ENCODE measurements at places on chromosomes 3 and 15.

DNA sequence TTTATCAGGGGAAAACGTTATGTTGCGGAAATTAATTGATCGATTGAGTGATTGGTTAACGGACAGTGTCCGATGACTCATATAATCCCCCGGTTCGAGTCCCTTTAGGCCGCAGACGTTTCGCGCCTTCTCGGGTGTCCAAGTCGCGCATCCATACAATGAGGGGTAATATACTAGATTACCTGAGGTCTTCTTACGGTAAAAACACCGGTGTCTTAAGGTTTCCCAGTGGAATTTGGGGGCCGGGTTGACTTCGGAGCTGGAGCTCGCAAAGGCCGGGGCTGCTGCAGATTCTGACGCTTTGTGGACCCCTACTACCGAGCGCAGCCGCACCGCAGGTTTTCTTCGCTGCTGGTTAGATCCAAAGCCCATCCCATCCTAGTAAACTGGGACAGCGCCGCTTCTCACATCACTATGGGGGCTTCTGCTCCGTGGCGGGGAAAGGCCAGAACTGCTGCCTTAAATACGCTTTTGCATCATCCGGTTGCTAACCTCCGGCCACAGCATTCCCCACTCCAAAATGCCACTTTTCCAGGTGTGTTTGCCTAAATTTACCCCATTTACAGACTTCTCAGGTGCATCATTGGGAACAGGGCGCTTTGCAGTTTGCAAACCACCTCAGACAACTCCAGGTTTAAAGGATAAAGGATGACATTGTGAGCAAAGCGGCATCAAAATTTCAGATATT is 858 bp upstream of the SACM1L start:
- DNase-seq: peak; percentile 81

- no peak for DNase-seq
These were observed 350.7 kb upstream of the LRRC3B start for GRCh38 chr3:26271848-26272247.

DNA sequence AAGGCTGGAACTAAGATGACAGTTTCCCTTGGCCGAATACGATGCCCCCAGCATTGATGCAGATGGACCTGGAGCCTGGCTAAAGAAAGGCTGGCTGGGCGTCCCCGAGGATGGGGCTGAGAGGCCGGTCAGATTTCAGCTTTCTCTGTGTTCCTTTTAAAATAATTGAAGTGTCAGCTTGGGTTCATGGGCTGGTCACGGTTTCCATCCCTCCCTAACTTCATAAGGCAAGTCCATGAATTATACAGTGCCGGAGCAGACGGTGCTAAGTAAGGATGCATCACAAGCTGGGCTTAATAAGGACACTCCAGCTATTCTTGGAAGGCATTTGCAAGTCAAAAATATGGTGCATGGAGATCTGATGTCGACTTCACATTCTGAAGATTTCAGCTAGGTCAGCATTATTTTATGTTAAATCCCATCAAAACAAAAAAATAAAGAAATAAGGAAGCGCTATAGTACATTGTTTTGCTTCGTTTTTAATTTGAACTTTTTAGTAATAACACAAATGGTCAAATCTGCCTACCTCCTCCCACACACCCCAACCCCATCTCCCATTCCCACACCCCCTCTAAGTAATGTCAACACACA is 220.8 kb downstream of the RPLP1 start:
- DNase-seq: no peak

GRCh38 chr15:86164232-86164898 is 84.7 kb downstream of the AGBL1 start:
- DNase-seq: no peak

DNA sequence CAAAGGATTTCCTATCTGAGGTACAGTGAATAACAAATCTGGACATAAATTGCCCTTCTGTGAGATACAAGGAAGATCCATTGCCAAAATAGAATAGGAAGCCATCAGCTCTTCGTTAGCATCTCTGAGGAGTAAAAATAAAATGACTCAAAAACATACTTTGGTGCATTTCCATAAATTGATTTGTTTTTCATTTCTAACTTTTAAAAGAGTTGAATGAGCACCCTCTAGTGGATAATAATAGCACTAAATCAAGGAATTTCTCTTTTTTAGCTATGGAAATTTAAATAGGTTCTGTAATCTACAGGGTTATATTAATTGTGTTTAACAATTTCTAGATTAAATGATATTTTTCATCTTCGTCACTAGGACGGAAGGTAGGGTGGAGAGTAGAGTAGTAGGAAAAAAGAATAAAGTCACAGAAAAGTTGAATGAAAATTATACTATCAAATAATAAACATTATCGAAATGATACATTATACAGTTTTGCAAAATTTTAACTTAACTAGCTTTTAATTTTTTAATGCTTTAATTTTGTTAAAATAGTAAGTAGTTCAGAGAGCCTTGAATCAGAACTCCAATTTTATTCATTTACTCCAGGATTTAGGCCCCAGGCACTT is 6.4 kb downstream of the NSUN3 start:
- no peak for DNase-seq

DNA sequence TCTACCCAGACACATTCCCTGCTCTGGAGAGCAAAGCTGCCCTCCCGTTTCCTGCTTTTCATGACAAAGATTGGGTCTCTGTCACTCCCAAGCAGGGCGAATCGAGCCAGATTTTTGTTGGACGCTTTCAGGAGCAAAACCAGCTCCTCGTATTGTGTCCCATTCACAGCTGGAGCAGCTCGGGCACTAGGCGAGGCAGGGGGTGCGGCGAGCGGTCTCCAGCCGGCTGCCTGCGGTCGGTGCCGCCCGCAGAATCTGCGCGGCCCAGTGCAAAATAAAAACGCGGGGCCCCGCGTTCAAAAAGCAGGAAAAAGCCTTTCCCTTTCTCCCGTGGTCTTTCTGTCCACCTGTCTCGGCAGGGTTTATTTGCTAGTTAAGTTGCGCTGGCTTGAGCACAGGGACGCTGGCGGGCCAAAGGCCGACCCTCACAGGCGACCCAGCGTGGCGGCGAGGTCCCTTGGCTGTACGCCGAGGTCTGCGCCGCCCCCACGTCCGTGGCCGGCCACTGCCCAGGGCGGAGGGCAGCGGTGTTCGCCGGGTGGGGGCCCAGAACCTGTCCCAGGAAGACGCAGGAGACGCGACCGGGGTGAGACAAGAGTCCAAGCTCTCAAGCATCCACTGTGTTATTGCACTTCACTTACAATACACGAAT is 71.2 kb downstream of the CYP19A1 start:
- DNase-seq: no peak

All from spleen (tissue), 13 donors.